AG09319 (cell line): ENCODE measurements at places on chromosomes 11 and 22.

DNA sequence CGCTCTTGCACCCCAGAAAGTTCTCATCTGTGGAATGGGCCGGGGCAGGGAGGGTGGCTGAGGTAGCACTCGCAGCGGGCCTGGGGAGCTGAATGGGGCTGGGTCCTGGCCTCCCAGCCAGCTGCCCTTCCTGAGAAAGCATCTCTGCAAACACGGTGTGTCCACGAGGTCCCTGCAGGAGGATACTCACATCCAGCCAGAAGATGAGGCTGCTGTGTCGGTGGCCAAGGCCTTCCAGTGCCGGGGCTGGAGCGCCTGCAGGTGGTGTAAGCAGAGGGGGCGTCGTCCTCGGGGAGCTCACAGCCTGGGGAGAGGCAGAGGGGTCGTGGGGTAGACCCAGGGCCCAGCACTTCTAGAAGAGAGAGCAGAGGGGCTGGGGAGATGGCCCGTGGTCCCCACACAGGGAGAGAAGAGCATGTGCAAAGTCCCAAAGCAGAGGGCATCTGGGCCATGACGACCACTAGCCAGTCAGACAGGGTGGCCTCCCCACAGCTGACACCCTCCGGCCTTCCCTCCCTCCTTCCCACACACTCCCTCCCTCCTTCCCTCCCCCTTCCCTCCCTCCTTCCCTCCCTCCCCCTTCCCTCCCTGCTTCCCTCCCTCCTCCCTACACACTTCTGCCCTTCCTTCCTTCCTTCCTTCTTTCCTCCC, 97.9 kb downstream of the WNT7B start:
- DNase-seq: no peak

DNA sequence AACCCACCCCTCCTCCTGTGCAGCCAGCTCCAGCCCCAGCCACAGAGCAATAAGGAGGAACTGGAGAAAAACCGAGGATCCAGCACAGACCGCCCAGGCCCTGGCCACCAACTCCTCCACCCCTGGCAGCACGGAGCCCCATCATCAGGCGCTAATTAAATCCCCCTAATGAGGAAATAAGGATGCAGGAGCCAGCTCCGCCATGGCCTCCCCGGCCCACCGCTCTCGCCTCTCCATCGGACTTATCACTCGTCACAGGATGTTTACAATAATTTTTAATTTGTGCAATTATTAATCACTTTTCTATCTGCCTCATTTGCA, 42.6 kb downstream of the BUD13 start:
- no peak for DNase-seq

- DNase-seq: no peak
Observed at GRCh38 chr11:19466314-19466713, 225.6 kb upstream of the E2F8 start.

DNA sequence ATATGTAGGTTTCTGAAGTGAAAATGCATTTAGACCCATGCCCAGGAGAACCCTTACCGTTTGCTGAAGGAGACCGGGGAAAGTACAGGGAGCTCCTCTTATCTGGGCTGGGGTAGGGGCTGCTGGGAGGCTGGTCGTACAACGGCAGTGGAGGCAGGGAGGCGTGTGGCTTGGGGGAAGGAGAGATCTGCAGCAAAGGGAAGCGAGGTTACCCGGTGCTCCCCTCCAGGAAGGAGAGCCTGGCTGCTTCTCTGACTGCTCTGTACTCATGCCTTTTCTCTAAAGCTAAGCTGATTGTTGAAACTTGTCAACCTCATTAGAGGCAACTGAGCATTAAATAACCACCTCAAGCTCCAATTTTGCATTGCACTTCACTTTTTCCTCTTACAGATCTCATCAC, 27.2 kb downstream of the ATG16L2 start:
- DNase-seq: no peak

GRCh38 chr22:42425989-42426355, 6.2 kb downstream of the NFAM1 start:
- DNase-seq: no peak

DNA sequence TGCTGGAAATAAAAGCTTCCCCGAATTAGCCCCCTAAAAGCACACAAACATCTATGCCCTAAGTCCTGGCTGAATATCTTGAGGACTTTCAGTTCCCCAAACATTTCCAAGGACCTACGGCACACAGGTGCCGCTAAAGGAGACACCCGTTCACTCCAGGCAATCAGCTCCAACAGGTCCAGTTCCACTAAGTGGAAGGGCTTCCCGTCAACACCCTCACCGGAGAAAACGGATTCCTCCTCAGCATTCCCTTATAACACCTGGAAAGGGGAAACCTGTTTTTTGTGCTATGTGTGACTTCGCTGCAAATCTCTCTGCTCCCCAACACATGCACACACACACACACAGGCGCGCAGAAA, 3.9 kb downstream of the TENM4 start:
- no peak for DNase-seq
